ENCODE measurements at places on chromosomes 3 and 15.

- no peak for DNase-seq
Measured at GRCh38 chr15:23385886-23386430, 31.4 kb downstream of the GOLGA8S start.

GRCh38 chr3:23465569-23465968 is 262.4 kb downstream of the UBE2E2 start:
- no peak for DNase-seq

DNA sequence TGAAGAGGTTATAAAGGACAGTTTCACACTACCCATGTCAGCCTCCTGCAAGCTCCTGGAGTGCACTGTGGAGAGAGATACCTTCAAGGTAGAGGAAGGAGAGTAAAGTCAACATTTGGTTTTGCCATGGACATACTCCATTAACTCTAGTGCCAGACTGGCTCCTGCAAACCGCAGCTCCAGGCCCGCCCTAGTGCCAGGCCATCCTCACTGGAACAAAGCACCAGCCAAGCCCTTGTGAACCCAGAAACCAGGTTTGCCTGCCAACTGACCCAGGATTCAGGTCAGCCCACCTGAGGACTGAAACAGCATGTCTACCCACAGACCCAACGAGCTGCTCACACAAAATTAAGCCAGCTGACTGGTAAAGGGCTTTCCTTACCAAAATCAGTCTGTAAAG is 41.0 kb upstream of the TP63 start:
- peak; percentile 51 for DNase-seq

DNA sequence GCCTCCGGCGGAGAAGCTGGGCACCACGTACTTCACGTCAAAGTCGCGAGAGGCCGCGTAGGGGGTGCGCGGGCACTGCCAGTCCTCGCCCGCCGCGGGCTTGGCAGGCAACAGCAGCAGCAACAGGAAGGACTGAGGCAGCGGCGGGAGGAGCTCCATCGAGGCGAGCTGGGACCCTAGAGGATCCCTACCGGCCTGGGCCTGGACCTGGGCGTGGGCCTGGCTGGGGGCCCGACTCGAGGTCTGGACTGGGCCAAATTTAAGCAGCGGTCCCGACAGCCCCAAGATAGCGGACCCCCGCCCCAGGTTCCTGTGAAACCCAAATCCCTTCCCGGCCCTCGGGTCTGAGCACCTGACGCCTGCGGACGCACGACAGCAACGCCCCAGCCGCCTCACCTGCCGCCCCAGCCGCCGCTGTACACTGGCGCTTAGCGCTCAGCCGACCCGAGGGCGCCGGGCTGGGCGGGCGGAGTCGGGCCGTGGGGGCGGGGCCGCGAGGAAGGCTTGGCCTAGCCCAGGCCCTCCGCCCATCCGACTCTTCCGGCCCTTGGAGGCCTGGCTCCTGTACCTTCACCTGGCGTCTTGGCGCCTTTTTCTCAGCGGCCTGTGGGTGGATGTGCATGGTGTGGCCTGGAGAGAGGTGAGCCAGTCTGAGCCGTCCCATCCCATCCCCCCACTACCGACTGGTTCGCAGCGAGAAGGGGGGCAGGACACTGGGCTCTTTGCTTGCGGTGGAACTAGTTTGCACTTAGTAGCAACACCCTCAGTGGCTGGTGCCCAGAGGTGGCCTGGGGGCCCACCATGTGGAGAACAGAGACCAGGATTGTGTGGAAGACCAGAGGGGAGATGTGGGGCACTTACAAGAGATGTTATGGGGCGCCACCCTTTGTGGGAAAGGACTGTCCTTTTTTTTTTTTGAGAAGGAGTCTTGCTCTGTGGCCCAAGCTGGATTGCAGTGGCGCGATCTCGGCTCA is at the start of gene MST1R:
Gene MST1R, minus strand, starts transcription at position 423 of the 974 bp plus-strand sequence. Its CDS starts 264 bp downstream, at position 159.
- DNase-seq: peak; percentile 86

DNA sequence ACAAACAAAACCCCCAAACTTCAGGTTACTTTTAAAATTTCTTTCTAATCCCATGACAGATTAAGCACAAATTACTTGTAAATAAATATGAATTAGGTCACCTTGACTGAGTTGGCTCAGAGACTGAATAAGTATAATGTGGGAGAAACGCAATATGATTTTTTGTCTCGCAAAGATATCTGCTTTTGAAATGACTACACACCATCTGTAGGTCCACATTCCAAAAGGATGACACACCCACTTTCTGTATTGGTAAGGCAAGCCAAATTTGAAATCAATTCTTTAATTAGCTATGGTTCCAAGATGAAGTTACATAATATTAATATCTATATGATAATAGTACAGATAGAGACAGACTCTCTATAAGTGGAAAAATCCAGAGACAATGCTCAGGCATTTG is 66.9 kb upstream of the CSPG5 start:
- no peak for DNase-seq

GRCh38 chr3:116951610-116952009 is 242.0 kb downstream of the TUSC7 start:
- no peak for DNase-seq

- DNase-seq: no peak
Measured at GRCh38 chr15:22960556-22960955, 19.6 kb downstream of the CYFIP1 start.

- no peak for DNase-seq
Measured at GRCh38 chr15:31277335-31278060, 49.1 kb upstream of the KLF13 start.

DNA sequence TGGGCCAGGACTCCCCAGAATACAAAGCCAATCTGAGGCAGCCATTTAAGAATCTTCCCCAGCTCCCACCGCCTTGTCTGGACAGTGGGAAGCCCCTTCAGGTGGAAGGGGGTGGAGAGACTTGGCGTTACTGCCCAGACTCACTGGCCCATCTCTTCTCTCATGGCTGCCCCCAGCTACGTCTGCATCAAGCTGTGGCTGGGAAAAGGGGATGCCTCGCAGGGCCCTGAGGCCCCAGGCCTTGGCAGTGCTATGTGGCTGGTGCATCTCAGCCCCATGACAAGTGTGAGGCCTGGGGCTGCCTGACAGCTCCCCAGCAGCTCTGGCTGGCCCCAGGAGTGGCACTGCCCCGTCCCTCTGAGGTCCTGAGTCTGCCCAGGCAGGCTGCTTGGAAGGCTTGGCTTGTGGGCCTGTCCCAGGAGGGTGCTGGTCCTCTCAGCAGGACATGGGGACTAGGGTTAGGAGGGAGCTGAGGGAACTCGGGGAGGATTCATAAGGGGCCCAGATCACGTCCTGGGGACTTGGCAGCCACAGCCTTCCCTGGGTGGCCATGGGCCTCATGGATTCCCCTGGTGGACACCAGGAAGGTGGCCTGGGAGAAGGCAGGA is 20.2 kb upstream of the SLC41A3 start:
- no peak for DNase-seq

DNA sequence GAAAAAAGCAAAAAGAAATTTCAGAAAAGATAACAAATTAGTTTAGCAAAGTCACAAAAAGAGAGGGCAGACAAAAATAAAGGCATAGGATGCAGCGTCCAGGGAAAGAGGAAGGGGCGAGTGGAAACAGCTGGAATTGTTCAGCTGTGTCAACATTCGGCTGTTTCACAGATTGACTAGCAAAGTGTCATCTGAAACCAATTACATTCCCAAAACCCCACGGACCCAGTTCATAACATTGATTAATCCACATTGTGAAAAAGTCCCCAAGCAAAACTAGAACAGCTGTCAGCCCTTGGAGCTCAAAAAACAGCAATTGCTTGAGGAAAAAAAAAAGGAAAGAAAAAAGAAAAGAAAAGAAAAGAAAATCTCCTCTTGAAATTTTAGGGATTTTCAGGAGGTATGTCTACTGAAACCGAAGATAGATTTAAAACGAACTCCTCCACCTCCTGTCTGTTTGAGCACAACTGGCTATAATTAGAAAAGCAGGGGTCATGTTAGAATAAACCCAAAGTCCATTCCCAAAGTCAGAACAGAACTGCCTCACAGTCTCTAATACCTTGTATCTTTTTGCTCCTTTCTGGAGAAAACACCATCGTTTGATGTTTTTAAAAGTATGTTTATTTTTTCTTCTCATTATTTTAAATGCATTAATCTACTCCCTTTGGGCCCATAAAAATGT is 159.6 kb downstream of the RORA start:
- no peak for DNase-seq

- DNase-seq: no peak
Measured at GRCh38 chr15:79862191-79862590, 34.6 kb downstream of the MTHFS start.

DNA sequence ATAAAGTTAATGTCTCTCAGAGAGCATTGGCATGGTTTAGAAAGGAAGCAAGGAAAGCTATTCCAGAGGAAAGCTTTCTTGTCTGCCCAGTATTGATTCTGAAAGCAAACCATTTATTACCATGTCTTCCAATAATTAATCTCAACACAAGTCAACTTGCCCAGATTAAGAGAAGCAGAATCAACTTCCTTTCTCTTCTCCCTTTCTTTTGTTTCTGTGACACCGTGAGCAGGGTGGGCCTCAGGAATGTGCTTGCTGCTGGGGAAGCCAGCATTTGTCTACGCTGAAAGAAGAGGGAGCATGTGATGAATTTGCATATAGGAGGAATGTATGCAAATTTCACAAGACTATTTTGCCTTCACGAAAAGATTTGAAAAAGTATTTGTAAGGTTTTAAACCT is 368.6 kb upstream of the ROPN1 start:
- DNase-seq: no peak

GRCh38 chr3:88321363-88322050 is 171.7 kb downstream of the C3orf38 start:
- DNase-seq: no peak

DNA sequence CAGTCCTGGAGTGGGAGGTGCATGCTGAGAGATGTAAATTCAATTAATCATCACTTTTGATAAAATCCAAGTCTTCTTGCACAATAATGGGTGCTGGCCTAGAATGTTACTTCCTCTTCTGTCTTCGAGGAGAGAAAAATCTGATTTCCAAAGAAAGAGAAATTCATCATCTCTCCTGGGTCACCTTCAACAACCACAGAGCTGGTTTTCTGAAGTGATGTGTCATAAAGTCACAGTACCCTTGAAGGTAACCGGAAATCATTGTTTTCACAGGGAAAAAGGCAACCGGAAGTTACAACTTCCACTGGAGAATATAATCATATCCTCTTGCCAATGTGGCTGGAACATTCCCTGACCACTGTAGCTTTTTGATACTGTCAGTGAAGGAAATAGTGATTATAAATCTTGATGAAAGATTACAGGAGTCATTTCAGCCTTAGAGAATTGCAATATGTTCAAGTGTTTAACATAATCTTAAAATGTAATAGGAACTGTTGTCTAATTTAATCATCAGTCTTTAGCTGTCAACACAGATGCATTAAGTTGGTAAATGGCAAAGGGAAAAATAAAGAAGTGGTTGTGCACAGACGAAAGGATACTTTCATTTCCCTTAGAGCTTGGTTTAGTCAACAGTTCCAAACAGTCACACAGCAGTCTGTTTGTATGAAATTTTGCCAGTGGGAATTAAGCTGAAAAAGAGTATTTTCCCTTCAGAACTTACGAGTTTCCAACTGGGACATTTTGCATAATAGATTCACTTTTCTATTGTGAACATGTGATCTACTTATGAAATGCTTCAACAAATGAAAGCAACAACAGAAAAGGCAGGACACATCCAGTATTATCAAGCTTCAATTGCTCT is 106.5 kb upstream of the SLC4A7 start:
- no peak for DNase-seq

DNA sequence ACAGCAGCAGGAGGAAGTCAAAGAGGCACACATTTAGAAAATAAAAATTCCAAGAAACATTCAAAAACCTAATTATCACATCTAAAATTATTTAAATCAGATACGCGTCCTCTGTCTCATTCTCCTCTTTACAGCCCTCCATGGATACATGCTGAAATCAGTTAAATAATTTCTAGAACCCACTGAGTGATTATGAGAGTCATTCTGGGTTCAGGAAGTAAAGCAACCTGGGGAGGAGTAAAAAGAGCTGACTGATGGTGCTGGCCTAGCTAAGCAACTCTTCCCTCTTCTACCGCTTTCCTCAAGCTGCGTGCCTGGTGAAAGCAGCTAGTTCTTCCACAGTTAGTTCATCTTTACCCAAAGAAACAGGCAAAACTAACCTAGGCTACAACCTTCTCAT is 48.7 kb downstream of the RAF1 start:
- DNase-seq: no peak

GRCh38 chr15:89457086-89457485 is 39.3 kb downstream of the RHCG start:
- no peak for DNase-seq

- no peak for DNase-seq
Measured at GRCh38 chr3:174810254-174810653, 48.9 kb upstream of the NAALADL2 start.

DNA sequence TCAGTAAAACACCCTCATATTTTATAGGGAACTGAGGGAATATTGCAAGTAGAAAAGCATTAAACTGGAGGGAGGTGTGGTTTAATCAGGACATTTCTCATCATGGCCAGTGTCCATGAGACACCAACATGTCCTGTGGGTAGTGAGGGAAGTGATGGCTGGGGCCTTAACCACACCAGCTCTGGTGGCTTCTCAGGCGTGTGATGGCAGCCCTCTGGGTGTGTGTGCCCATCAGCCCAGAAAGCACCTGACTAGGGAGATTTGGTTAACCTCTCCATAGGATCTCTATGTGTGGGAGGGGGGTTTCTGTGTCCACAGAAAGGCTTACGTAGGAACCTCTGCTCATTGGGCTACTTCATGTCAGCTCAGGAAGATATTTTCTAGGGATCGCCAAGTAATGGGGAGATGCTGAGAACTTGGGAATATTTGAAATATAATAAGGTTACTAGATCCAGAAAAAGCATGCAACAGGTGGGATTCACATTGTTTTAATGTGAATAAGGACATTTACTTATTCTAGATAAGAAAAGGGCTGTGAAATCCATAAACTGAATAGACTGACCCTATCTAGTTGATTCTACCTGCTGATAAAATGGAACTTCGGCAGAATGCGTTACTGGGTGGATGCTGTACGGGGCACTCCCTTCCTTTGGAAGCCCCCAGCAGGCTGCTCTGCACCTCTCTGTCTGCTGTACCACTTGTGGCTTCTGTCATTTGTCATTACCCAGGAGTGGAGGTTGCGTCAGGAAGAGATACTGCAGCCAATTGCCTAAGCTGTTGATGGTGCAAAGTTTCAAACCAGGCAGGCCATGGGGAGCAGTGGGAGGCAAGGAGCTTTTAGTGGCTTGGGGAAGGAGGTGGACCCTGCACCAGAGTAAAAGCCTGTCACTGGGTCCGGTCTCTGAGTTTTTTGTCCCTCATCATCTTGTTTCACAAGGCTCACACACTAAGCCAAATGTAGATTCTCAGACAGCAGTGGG is 21.5 kb downstream of the PDHB start:
- DNase-seq: no peak

DNA sequence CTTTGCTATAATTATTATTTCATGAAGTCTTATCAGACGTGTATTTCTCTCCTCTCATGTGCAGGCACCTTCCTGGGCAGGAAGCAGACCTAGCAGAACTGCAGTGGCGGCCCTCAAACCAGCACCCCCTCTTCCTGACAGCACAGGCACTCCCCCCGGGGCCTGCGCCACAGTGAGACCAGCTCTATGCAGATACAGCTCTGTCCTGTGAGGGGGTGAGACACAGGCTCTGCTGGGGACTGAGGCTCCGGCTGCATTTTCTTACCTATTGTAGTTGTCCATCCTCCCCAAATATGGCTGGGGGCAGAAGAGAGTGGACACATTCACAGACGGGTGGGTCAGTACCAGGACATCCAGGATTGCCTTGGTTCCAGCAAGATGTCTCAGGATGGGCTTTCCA is 5.0 kb downstream of the CISH start:
- DNase-seq: no peak

GRCh38 chr3:73203101-73203500 is 141.6 kb downstream of the EBLN2 start:
- DNase-seq: no peak
